ENCODE measurements at places on chromosomes 12 and 14. TPM values are rescaled to one million over a fixed set of nuclear protein-coding genes. Genes with fewer than 3 reads are reported as not detected.

The KRT83 gene
- not detected for polyA plus RNA-seq

- DNase-seq, result no peak
These were observed 53.9 kb downstream of the NTN4 start for GRCh38 chr12:95736631-95737030.

DNA sequence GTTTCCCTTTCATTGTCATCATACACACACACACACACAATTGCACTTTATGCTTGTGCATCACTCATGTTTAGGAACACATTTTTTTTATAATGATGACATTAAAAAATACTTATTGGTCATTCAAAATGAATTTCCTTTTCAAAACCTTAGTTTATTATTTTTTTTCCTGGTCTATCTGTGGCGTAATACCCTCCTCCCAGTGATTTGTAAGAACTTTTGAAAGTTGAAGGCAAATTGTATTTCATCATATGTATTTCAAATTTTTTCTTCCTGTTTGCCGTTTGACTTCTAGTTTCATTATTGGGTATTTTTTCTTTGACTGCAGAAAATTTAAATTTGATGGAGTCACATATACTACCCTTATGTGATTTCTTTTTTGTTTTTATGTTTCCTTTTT is 2.5 kb upstream of the LRRK2 start:
- DNase-seq, result no peak

GRCh38 chr14:65403231-65403630 is 9.3 kb upstream of the FUT8 start:
- DNase-seq, result no peak

DNA sequence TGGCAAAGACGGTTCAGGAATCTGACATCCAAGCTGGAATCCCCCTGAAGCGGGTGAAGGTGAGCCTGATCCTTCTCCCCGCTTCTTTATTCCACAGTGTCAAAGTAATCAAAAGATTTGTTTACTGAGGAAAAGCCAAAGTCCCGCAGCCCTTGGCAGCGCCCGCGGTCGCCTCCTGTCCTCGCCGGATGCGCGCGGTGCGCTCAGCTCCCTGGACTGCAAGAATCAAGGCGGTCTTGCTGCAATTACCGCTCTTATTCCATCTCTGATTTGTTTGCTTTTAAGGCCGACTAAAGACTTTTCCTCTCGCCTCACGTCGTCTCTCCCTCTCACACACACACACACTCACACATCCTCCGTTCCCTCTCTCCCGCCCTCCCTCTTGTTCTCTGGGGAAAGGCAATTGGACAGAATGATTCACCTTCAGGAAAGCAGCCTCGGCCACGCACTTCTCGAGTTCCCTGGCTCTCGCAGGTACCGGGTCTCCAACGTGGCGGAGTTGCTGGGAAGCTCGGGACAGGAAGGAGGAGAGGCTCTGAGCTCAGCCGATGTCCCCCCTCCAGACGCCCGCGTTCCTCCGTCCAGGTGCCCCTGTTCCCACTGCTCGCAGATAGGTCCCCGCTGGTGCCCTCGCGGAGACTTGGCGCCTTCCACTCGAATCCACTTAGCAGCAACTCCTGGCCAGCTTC is 68.6 kb upstream of the USP15 start:
- DNase-seq, result peak; percentile 22

- DNase-seq, result no peak
These were observed 4.7 kb downstream of the ABCD4 start for GRCh38 chr14:74297986-74298385.
